ENCODE measurements at places on chromosomes 16 and 17.

GRCh38 chr17:38693700-38694329 is 11.3 kb upstream of the MLLT6 start:
- no peak for DNase-seq

DNA sequence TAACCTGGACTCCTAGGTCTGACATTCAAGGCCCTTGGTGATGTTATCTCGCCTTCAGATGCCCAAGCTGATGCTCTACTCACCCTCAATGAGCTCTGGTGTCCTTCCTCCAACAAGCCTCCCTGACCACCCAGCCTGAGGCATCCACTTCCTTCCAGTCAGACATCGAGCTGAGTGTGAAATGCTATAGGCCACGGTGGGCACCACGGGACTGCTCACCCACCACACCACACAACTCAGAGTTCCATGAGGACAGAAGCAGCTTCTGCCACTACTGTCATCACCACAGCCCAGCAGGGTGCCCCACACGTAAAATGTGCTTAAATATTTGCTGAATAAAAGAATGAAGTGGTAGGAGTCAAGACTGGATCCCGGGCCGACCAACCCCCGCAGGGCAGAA is 12.0 kb downstream of the CREBBP start:
- DNase-seq: no peak

- DNase-seq: no peak
Measured at GRCh38 chr16:17303101-17303500, 167.7 kb downstream of the XYLT1 start.

DNA sequence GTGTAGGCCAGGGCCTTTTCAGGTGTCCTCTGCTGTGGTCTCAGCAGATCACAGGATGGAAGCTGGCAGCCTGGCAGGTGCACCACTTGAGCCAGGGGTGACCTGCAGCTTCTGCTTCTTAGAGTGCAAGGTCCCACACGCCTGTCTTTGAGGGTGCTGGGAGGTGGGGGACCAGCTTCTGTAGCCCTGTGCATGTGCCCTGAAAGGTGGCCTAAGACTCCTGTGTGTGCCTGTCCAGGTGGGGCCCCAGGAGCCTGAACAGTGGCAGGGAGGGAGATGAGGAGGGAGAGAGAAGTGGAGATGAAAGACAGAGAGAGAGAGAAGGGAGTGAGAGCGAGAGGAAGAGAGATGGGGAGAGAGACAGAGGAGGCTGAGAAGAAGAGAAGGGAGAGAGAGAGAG is 46.2 kb downstream of the LGALS9 start:
- no peak for DNase-seq

GRCh38 chr16:24936151-24936550 is 79.0 kb downstream of the ARHGAP17 start:
- DNase-seq: no peak

GRCh38 chr16:30570636-30571444 is 674 bp downstream of the ZNF688 start:
- no peak for DNase-seq

DNA sequence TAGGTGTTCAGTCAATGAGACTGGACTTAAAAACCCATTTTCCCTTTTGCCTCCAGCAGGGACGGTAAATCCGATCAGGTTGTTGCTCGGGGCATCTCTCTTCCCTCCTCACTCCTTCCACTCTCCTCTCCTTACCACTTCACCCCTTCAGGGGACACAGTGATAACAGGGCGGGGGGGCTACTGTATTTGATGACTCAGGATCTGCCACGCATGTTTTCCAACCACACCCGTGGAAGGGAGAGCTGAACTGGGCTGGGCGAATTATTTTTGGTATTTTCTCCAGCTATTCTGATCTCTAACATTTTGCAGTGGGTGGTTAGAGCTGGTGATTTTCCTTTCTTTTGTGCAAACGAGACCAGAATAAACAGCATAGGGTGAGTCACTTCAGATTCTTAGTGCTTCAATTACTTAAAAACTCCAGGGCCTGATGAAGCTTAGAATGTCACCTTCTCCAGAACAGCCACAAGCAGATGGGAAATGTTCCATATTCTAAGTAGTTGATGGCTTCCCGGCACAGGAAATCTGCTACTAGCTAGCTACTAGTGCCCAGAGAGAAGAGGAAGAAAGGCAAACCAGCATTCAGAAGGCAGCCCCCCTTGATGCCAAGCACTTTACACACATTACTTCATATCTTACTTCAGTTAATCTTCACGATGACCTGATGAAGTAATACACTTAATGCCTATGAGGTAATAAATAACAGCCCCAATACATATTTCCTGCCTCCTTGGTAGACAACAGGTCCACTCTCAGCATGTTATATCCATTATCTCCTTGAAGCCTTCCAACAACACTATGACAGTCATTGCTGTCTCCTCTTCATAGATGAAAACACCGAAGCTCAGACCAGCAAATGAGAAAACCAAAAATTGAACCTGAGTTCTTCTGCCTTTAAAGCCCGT is 74.1 kb downstream of the ASIC2 start:
- no peak for DNase-seq

GRCh38 chr16:87689956-87690465 is 75.8 kb downstream of the KLHDC4 start:
- DNase-seq: no peak

DNA sequence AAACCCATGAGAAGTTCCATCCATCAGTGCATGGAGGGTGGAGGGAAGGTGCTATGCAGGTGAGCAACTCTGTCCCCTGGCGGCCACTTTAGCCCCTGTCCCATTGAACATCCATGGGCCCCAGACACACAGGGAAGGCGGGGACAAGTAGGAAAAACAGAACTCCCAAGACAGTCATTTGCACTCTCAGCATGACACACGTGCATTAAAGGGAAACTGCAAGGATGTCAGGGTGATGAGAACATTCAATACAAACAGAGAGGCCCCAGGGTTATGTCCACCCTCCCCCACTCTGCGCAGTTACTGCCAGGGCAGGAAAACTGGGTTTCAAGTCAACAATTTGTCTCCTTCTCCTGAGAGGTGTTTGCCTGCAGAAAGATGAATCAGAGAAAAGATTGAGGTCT is 44.0 kb upstream of the AKTIP start:
- no peak for DNase-seq

DNA sequence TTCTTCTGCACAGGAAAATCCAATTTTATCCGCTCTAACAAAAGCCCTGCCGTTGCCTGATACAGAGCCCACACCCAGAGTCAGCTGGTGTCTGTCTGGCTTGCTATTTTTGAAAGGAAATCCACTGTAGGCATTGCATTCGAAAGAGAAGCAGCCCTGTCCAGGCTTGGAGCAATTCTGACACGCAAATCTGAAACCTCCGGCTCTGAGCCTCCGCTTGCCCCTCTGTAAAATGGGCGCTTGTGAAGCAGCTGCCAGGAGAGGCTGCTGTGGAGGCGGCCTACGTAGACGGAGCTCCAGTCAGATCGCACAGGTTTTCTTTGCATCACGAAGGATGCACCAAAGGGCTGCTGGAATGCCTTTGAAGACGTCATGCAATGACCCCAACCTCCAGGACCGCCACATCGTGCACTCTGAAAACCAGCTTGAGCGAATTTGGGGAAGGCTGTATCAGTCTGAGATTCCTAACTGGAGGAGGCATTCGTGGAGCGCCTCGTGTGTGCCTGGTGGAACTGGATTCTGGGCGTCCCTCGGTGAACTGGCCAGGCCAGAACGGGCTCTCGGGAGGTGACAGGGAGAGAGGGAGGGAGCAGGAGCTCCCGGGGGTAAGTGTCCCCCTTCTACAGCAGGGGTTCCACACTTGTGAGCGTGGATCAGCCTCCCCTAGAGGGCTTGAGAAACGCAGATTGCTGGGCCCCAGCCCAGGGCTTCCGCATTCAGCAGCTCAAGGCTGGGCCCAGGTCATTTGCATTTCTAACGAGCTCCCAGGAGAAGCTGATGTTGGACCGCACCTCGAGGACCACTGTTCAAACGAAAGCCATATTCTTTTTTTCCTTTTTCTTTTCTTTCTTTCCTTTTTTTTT is 215.5 kb downstream of the MRTFB start:
- DNase-seq: peak; percentile 30

GRCh38 chr16:71461686-71462648 is at the start of gene ZNF23:
Gene ZNF23 (minus strand): TSS chr16:71462247. CDS start chr16:71456796, 5,451 bp downstream.
- DNase-seq: peak; percentile 81

DNA sequence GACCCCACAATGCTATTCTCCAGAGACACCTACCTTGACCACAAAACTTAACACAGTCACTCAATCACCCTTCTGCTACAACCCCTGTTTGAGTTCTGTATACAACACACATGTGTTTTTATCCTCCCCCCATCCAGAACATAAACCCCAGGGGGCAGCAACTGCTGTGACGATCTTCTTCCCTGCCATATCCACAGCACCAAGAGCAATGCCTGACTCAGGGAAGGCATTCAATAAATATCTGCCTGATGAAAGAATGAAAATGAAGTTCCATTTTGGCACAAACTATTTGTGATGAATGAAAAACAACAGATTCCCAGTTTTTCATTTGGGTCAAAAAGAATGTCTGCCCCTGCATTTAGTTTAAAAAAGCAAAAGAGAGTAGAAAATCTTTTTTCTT is 27.0 kb downstream of the ASIC2 start:
- no peak for DNase-seq

- DNase-seq: no peak
Measured at GRCh38 chr16:87141402-87141801, 175.8 kb downstream of the C16orf95 start.

DNA sequence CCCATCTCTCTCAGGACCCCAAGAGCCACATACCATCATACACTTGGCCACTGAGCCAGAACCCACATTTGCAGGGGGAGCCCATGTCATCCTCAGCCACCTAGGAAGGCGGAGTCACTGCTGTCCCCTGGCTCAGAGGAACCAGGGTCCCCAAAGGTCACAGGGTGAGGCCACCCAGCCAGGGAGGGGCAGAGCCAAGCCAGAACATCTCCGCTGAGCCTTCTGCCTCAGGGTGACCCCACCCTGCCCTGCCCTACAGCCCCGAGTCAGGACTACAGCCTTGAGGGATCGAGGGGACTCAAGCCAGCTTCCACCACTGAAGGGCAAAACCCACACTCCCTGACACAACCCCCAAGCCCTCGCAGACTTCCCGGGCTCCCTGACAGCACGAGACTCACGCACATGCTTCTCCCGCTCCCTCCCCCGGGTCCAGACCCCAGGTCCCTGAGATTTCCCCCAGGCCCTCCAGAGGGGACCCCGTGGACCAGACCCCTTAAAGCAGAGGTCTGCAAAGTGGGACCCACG is 17.4 kb downstream of the PIEZO1 start:
- DNase-seq: no peak
